Bronchial epithelial cell (primary cell): ENCODE measurements at places on chromosomes 4 and X.

GRCh38 chr4:81743731-81744435 is 272.2 kb upstream of the RASGEF1B start:
- DNase-seq, result no peak

GRCh38 chrX:97636473-97637140 is 752.9 kb downstream of the RPA4 start:
- DNase-seq, result no peak

- DNase-seq, result no peak
Observed at GRCh38 chr4:101075536-101075935, 271.8 kb downstream of the PPP3CA start.

- DNase-seq, result no peak
Observed at GRCh38 chrX:17081511-17081910, 135.1 kb downstream of the REPS2 start.

GRCh38 chr4:177285953-177286352 is 23.7 kb upstream of the NEIL3 start:
- DNase-seq, result no peak

DNA sequence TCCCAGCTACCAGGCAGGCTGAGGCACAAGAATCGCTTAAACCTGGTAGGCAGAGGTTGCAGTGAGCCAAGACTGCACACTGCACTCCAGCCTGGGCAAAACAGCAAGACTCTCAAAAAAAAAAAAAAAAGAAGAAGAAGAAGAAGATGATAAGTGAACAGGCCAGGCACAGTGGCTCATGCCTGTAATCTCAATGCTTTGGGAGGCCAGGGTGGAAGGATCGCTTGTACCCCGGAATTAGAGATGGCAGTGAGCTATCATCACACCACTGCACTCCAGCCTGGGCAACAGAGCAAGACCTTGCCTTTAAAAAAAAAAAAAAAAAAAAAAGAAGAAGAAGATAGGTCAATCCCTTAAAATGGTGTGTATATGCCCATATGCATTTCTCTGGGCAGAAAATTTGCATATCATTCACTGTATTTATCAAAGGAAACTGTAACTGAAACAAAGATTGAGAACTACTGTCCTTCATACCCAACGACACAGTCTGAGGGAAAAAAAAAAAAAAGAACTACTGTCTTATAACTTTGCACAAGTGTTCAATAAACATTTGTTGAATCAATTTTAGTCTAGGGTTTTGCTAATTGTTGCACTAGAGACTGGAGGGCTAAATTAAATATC is 2.3 kb downstream of the RFC1 start:
- no peak for DNase-seq

- DNase-seq, result peak; percentile 56
Observed at GRCh38 chr4:156773648-156774357, 197.8 kb downstream of the PDGFC start.

- peak; percentile 95 for DNase-seq
Observed at GRCh38 chr4:156321203-156321602, 367.5 kb upstream of the CTSO start.

GRCh38 chrX:68794461-68794860 is 34.4 kb upstream of the EFNB1 start:
- no peak for DNase-seq

DNA sequence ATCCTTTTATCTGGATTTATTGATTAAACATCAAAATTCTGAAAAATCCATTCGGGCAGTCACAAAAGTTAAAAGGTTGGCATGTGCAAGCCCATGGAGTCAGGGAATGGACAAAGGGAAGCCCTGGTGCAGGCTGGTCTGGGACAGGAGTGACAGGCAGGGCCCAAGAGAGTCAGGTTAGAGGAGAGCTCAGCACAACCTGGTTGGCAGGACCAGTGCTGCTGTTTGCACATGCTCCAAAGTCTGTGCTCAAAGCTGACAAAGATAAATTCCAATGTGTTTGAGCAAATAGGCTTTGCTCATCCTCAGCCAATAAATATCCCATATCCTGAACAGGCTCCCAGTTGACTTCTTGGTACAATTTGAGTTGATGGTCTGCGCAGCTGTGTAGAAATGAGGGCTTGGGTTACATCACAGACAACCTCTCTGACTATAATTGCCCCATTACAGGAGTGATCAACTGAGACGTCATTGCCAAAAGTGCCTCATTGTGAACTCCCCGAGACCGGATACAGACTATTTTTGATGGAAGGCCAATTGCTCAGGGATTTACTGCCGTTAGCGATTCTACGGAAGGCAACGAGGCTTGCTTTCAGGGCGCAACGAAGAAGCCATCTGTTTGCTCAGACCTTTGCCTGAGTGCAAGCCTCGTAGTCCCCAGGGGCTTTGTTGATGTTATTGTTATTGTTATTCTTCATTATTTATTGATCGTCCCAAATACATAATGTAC is 1008.1 kb upstream of the TENM3 start:
- no peak for DNase-seq

- no peak for DNase-seq
Observed at GRCh38 chr4:48539597-48539996, 49.5 kb downstream of the ZAR1 start.

DNA sequence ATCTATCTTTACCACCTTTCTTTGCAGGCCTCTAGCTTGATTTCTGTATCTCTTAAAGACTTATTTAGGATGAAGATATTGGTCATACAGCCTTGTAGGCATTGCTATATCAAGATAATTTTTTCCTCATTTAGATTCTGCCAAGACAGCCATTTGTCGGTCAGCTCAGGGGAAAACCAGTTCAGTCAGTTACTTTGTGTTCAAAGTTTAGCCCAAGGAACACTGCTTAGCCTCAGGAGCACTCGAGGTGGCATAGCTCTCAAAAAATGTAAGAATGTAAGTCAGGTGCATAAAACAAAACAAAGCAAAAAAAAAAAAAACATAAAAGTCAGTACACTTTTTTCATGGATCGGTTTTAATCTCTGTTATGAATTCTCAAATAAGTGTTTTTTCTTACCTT is 43.4 kb downstream of the NRK start:
- no peak for DNase-seq

GRCh38 chrX:101482296-101482695 is 3.0 kb upstream of the ARMCX4 start:
- no peak for DNase-seq

- DNase-seq, result no peak
Observed at GRCh38 chrX:13340182-13340791, 20.4 kb upstream of the ATXN3L start.

DNA sequence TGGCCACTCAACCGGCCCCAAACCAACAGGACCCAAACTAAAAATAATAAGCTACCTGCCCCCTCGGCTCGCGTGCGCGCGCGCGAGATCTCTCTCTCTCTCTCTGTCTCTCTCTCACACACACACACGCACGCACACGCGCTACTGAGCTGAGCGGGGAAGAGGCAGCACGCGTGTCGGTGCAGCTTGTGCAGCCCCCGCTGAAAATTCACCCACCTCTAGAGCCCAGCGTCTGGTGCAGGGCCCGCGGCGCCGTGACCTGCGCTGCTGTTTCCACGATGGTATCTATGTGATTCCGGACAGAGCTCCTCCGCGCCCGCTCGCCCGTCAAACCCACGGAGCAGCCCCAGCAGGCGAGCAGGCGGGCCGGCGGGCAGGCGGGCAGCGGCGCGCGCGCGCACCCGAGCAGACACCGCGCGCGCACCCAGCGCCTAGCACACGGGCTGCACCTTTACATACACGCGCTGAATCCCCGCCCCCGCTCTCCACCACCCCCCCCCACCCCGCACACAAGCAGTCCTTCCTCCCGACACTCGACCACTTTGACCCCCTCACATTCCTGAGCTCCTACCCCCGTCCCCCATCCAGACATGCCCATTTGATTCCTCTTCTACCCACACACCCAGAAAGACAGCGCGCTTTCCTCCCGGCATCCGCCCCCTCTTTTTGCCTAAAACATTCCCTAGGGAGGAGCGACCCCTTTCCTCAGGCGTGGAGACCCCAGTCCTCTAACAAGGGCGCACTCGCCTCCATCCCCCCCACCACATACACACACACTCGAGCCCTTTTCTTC is 1.0 kb downstream of the SLITRK4 start:
- no peak for DNase-seq

- no peak for DNase-seq
Observed at GRCh38 chr4:37662861-37663390, 23.2 kb downstream of the RELL1 start.

DNA sequence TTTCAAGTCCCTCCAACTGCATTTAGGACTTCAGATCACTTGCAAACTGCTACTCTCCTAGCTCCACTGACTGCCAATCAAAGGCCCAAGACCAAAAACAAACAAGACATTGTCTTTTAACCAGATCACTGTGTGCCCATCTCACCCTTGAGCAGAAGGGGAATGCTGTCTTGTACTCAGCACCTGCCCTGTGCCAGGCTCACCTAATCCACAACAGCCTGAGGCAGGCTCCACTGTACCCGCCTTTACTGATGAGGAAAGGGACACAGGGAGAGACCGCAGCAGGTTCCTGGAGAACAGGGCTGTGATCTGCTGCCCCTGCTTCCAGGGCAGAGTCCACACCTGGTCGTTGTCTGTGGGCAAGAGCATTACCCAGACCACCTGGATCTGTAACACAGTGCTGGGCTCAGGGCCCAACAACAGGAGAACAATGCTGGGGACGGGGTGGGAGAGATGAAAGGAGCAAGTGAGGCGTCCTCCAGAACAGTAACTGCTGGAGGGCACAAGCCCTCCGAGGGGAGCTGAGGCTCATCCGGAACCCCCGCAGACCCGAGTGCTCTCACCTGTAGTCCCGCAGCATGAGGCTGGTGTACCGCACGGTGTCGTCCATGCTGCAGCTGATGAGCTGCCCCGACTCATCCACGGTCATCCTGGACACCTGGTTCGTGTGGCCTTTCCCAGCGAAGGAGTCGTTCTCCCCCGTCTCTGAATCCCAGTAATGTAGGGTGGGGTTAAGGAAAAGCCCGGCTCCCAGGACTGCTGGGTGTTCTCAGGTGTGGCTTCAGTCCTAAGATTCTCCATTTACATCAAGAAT is 33.9 kb downstream of the WDR1 start:
- no peak for DNase-seq

DNA sequence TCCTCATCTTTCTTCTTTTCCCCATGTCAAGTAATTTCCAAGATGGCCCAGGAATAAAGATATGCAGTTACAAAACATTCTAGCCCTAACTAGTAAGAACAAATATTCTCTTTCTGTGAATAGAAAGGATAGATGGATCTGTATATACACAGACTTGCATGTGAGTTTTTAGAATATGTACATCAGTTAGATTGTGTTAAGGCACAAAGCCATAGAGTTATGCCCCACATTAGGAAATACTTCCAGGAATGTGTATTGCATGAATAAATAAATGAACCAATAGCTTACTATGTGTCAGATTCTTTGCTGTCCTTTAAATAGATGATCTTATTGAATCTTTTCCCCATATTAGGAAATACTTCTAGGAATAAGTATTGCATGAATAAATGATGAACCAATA is 46.0 kb upstream of the TMPRSS11E start:
- peak; percentile 35 for DNase-seq

DNA sequence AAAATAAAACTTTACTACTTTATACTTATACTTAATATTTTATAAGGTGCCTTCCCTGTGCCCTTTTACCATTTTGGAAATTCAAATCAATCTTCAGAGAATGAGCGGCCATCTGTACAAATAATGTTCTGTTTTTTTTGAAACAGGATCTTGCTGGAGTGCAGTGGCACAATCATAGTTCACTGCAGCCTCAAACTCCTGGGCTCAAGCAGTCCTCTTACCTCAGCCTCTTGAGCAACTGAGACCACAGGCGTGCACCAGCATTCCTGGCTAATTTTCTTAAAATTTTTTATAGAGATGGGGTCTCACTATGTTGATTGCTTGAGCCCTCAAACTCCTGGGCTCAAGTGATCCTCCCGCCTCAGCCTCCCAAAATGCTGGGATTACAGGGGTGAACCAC is 53.5 kb downstream of the FAM114A1 start:
- no peak for DNase-seq

- DNase-seq, result peak; percentile 79
Observed at GRCh38 chr4:38188631-38189101, 228.5 kb downstream of the PTTG2 start.

DNA sequence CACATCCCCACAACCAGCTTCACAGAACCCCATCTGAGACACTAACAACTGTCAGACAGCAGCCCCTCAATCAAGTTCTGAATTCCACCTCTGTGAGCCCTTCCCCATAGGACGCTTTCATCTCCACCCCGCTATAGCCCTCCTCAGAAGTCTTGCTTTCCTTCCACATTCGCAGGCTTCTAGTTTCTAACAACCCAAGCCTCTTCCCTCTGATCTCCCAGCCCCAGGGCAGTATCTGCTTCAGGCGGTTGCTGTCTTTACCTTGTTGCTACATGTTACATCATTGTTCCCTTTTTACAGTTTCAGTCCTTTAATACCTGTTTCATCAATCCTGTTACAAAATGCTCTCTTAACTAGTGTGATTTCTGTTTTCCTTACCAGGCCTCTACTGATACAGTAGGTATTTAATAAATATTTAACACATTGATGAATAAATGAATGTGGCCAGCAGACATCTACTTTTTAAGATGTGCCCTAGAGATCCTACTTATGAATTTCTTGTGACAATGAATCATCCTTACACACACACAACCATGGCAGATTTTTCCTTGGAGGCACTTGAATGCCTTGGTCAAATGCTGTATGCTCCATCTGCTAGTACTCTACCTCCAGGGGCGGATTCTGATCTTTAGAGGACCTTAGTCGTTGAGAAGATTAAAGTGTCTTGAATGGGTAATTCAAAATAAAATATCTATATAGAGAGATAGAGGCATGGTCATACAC is 164.7 kb upstream of the SLIT2 start:
- no peak for DNase-seq

DNA sequence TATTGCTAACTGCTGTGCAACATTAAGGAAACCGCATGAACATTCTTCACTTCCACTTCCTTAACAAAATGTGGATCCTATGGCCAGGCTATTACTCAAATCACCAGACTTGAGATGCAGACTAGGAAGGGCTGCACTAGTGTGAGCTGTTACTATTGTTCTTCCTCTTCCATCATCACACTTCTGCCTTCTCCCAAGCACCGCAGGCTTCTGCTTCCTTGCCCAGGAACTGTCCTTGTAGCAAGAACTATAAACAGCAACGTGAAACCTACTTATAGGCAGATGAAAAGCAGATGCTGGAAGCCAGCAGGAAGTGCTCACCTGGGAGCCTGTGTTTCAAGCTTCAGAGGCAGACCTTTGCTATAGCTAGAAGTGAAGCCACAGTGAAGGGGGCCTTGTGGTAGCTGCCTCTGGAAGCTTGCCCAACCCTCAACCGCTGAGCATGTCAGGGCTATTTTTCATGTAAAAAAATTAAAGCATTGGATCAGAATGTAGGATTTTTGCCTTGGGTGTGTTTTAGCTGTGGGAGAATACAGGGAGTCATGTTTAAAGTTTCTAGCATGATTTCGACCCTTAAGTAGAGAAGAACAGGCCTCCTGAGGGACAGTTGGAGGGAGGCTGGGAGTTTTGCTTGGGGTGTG is 43.9 kb downstream of the CLNK start:
- DNase-seq, result no peak
